ENCODE measurements at places on chromosomes 3 and 15.

- DNase-seq = no peak
Measured at GRCh38 chr3:169993761-169994160, 27.2 kb downstream of the SEC62 start.

GRCh38 chr3:111936191-111936841 is 42.5 kb upstream of the ABHD10 start:
- DNase-seq = no peak

DNA sequence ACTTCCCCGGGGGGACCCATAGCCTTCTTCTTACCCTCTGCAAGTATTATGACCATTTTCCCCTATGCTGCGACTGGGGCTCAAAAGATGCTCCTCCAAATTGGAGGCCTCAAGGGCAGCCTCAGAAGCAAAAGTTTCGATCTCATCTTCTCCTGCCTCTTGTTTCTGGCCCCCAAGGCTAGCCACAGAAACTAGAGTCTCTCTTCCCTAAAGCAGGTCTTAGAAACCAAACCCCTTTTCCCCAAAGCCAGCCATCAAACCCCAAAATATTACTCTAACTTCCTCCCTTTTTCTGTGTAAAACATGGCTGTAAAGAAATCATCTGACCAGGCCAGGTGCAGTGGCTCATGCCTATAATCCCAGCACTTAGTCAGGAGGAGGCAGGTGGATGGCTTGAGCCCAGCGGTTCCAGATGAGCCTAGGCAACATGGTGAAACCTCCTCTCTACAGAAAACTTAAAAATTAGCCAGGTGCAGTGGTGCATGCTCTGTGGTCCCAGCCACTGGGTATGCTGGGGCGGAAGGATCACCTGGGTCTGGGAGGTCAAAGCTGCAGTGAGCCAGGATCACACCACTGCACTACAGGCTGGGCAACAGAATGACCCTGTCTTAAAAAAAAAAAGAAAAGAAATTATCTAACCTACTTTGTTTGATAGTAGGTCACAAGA is 36.7 kb upstream of the MFGE8 start:
- DNase-seq = no peak

- no peak for DNase-seq
Measured at GRCh38 chr3:117842086-117842485, 1132.5 kb downstream of the TUSC7 start.

DNA sequence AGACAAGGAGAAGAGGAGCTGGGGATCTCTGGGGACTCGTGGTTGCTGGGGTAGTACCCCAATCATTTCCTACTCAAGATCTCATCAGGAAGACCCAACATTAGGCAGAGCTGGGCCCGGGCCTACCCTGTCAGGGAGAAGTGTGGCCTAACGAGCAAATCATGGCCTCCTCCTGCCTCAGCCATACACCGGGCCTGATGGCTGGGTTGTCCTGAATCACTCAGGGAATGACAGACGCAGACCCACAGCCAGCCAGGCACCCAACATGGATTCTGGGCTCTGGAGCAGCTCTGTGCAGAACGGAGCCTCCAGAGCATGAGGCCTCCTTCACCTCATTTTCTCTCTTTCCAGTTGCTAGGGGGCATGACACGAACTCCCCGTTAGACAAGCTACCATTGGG is 19.7 kb downstream of the ITGA11 start:
- no peak for DNase-seq

DNA sequence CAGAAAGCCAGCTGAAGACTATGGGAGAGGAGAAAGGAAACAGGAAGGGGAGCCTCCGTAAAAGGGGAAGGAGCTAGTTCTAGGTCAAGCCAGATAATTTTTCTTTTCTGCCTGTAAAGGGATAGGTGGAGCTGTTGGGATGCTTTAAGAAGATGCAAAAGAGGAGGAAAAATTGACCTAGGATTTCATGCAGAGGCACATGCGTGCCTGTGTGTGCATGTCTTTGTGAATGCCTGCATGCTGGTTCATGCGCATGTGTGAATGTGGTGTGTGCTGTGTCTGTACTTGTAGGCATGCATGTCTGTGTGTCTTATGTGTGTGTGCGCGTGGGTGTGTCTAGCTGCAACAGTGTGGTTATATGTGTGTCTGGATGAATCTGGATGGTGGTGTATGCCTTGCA is 27.3 kb downstream of the CCDC33 start:
- no peak for DNase-seq

- no peak for DNase-seq
Measured at GRCh38 chr3:52354676-52355075, 38.6 kb downstream of the DNAH1 start.

DNA sequence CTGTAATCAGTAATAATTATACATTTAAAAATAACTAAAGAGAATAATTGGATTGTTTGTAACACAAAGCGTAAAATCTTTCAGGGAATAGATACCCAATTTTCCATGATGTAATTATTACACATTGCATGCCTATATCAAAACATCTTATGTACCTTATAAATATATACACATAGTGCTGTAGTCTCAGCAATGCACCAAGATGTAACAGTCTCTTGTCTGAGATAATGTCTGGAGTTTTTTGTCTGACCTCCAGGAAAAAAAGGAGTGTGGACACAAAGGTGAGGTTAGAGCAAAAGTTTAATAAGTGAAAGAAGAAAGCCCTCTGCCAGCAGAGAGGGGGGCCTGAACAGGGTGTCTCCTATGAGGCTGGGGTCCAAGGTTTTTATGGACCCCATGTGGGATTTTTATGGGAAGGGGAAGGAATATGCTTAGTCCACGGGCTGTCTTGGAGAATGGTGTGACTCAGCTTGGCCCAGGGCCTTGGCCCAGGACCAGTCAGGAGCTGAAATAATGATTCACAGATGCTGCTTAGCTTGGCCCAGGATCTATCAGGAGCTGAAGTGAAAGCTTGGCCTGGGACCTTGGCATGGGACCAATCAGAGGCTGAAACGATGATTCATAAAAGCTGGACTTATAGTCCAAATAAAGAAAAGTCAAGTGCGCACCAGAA is 545.0 kb downstream of the ZPLD1 start:
- DNase-seq = no peak

- DNase-seq = no peak
Measured at GRCh38 chr3:9746330-9746729, 3.4 kb upstream of the OGG1 start.

DNA sequence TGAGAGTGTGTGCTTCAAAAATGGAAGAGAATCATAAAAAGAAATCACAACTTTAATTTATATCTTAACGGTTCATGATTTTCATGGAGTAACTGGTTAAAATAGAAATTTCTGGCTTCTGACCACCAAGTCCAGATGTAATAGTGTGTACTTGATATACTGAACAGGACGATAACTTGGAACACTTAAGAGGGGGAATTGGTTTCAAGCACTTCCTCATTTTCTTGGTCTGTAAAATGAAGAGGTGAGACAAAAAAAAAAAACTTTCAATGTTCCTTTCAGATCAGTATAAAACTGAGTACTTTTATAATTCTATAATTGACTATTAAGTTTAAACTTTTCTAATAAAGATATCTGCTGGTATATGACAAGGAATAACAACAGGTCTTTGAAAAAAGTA is 64.0 kb upstream of the TRA2B start:
- DNase-seq = no peak

DNA sequence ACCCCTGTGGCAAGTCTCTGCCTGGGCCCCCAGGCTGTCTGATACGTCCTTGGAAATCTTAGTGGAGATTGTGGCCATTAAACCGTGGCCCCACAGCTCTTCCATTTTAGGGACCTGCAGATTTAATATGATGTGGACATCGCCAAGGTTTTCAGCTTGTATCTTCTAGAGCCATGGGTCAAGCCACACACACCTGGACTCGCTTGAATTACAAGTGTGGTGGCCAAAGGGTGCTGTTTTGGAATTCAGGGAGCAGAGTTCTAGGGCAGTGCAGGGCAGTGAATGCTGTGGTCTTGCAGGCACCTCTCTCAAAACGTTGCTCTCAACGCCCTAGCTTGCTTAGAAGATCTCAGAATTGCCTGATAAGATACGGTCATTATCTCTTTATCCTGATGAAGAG is 211.2 kb downstream of the ROBO2 start:
- no peak for DNase-seq

GRCh38 chr3:141894524-141895176 is 18.2 kb downstream of the ATP1B3 start:
- DNase-seq = no peak

GRCh38 chr15:93138681-93139250 is 49.8 kb upstream of the RGMA start:
- no peak for DNase-seq

DNA sequence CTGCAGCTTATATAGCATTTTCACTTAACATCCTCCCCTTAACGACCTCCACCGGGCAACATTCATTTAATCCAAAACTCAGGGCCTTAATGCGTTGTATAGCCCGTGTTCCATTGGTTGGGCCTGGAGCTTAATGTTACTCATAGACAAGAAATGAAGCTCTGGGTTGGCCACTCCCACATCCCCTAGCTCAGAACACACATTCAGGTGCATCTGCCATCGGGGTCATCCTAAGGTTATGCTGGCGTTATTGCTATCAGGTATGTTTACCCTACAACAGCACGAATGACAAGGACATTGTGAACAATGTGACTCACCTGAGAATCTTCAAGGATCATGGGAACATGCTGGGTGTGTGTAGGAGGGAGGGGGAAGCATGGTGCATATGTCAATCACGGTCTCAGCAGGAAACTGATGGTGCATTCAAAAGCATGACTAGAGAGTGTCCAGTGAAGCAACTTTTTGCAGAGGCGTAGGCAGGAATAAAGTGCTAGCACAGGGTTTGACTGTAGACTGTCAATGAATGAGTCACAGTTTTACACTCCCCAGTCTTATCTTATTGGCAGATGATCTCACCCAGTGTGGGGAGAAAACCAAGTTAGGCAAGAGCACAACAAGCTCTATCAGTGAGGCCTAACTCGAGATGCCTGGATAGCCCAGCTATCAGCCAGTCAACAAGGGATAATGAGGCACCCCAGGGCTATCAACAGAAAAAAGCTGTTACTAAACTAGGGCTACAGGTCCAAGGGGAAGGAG is 402.1 kb upstream of the MCTP2 start:
- no peak for DNase-seq

DNA sequence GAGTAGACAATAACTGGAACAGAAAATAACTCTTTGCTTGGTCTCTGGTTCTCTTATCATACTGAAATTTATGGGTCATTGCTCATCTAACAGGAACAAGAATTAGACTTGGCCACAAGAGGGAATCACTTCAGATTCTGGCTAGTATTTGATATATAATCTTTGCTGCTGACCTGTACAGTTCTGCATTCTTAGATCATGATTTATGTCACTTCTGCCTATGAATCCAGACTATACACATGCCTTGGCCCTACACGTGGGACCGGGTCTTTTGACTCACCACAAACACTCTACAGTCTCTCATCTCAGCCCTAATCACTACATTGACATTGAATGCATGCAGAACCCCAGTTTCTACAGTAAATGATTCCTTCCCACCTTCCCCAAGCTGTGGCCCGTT is 162.5 kb upstream of the SOX2 start:
- DNase-seq = no peak

- DNase-seq = no peak
Measured at GRCh38 chr3:99911433-99911832, 93.8 kb downstream of the CMSS1 start.

DNA sequence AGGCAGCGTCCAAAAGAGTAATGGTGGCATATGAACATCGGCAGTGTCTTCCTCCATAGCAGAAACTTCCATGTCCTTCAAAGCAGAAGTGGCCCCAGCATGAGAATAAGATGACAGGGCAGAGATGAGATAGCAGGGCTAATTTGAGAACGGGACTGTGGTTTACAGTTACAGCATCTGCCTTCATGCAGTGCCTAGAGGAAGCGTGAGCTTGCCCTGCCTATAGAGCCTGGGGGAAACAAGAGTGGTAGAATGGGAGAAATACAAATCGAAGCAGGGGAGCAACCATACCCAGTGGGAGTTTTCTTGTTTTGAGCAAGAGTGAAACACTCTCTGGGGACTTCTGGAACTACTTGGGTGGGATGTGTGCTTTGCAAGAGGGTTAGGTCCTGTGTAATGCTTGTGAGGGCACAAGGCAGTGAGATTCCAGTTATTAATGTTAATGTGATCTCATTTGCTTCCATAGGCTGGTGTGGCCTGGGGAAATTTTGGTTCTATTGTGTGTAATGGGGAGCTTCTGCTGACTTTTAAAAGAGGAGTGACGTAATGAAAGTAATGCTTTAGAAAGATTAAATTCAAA is 616.9 kb downstream of the ZIC1 start:
- no peak for DNase-seq

GRCh38 chr3:193850084-193850619 is 257.1 kb downstream of the OPA1 start:
- DNase-seq = no peak

GRCh38 chr15:48415036-48415886 is 84.0 kb downstream of the DUT start:
- no peak for DNase-seq

DNA sequence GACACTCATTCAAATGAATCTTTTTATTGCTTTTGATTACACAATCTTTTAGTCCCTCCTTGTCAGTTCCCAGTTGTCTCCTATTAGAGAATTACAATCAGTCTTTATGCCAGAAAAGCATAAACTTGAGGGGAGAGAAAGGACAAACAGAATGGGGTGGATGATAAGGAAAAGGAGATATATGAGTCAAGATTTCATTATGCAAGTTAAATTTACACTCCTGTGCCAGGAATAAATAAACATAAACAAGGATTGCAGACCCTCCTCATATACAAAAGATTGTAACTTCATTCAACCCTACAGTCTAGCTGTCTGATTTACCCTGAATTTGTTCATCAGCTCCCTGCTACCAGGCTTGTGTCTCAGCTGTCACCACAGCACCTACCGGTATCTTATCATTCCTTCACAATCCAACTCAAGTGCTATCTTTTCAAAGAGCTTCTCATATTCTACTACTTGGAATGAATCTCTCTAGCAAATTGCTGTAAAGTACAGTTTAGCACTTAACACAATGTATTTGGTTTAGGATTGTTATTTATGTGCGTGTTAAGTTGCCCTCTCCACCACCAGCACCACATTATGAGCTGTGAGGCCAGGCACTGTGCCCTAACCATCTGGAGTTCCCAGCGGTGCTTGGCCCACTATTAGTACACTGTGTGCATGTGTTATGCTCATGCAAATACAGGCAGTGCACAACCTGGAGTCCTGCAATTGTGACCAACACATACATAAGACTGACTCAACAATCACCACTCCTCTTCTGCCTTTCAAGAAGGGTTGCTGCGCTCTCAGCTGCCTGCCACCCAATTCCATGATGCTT is 504.1 kb downstream of the TBL1XR1 start:
- no peak for DNase-seq
